Fibroblast of skin of left quadriceps (primary cell): ENCODE measurements at places on chromosomes 16 and 17.

DNA sequence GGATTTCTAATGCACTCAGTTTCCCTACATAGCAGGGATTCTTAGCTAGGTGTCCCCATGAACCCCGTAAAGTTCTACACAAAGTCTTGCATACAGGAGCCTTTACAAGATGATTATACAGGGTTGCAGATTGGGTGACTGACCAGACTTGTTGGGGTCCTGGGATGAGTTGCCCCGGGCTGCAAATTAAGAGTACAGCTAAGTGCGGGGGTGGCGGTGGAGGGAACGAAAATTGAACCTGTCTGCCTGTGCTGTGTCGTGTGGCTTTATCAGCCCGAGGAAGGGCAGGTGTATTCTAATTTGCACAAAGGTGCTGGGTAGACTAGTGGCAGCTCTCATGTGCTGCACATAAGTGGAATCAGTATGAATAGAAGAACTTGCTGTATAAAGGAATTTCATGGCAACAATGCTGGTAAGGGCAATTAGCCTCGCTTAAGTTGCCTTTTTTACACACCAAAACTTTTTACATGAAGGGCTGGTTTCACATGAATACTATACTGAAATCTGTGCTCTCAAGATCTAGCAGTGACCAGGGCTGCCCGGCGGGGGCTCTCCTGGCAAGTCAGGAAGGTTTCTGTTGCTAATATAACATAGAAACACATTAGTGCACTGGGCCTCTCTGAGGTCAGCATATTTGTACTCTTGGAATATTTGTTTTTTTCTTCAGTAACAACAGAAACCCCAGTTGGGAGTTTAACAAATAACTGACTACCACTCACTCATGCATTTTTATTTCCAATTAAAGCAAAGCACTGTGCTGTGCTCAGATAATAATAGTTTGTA lies 50.7 kb downstream of the ADCY7 start:
- no peak for DNase-seq

- DNase-seq: no peak
These were observed 19.8 kb upstream of the MPRIP start for GRCh38 chr17:17022456-17022855.

DNA sequence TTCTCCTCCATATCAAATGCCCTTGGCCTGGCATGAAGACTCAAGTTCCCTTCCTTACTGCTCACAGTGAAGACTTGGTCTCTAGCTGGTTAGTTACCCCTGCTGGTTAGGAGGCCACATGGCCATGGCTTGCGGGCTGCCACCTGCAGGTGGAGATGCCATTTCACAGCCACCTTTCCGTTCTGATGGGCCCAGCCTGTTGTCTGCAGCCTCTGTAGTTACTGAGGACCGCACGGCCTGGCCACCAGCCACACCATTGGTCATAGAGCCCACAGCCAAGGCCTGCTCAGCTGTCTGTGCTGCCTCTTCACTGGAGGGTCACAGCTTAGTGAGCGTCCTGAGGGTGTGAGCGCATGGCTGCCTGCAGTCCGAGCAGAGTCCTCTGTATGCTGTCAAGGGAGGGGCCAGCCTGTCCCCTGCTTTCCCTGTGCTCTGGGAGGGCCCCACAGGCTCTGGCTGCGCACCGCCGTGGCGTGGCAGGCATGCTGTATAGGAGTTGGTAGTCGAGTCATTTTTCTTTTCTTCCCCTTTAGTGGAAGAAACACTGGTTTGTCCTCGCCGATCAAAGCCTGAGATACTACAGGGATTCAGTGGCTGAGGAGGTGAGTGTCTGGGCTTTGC lies 59.2 kb downstream of the PLD6 start:
- DNase-seq: no peak

DNA sequence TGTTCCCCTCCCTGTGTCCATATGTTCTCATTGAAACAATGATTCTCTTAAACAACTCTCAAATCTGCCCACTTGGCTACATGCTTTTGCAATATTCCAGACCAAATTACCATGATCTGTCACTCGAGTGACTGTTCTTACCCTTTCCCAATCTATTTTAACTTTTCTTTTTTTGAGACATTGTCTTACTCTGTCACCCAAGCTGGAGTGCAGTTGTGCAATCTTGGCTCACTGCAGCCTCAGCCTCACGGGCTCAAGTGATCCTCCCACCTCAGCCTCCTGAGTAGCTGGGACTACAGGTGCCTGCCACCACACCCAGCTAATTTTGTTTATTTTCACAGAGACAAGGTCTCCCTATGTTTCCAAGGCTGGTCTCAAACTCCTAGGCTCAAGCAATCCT lies 58.8 kb upstream of the CLEC18A start:
- no peak for DNase-seq

- no peak for DNase-seq
These were observed 690.4 kb upstream of the RBFOX1 start for GRCh38 chr16:6642271-6642670.

DNA sequence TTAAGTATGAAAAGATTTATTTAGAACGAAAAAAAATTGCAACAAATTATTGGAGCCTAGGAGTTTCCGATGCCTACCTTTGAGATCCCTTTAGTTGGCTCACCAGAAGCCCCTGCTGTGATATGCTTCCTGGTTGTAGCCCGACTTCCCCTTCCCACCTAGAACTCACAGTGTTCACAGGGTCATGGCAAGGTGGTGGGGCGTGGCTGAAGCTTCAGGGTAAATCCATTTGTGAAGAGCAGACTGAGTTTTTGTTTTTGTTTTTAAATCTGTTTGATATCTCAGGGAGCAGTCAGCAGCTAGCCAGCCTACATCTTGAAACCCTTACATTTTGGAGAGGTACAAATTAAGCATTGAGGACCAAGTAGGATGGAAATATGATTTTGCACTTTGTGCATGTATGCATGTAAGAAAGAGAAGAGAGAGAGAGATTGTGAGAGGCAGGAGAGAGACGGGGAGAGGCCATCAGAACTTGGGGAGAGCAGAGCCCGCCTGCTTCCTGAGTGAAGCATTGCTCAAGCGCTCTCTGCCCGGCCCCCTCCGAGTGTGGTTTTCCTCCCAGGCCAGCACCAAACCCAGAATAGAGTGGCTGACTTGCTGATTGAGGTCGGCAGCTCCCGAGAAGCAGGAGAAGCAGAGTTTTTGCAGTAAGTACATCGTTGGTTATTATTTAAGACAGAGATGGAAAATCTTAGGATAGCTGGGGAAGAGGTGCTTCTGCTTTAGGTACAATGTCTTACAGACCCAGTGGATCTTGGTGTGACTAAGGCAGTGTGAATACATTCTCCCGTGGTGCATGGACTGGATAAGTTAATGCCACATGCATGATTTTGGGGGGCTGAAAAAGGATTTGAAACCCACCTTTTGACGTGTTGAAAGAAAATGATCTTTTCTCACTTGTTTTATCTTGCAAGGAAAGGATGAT lies 64.2 kb downstream of the SPECC1 start:
- DNase-seq: no peak

DNA sequence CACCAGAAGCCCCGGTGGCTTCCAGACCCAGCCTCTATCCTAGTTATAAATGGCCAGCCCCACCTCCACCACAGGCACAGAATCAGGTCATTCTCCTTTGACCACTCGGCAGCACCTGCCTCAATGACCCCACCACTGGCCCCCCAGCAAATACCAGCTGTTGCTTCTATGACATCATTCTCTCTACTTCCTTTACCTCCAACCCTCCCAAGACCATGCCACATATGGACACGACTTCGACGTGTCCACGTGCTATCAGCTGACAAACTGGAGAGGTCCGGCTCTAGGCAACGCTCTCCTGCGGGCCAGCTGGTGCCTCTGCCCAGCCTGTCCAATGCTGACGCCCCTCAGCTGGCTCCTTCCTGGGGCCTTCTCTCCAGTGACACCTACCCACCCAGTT lies 5.9 kb downstream of the ALYREF start:
- DNase-seq: no peak
